Hippocampal formation (tissue), 2 donors: ENCODE measurements at places on chromosomes 3 and 15.

GRCh38 chr3:196108075-196108743, 26.3 kb upstream of the TFRC start:
- no peak for DNase-seq

DNA sequence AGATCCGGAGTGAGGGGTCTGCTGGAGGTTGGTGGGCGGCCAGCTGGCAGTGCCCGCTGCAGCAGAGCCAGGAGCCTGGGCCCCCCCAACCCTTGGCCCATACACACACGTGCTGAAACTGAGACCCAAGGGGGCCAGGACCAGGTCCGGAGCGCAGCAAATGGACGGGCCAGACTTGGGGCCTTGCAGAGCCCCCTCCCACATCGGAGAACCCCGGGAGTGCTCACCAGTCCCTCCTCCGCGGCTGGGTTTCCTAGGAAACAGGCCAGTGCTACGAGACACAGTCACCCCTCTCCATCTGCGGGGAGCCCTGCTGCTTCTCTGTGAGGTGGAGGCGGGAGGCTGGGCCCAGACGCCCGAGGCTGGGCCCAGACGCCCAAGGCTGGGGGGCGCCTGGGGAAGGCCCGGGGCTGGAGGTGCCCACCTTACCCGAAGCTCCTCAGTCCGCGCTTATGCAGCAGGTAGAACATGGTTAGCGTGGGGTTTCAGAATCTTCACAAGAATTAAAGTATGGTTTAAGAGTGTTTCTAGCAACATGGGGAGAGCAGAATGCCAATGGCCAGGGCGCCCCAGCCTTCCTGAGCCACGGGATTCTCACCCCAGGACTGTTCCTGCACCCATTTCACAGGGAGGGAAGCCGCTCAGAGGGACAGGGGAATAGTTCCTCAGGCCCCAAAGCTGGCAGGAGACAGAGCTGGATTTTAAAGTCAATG, 135.0 kb upstream of the PRR20G start:
- DNase-seq: no peak

GRCh38 chr15:34987609-34988026, 469 bp downstream of the ZNF770 start:
- DNase-seq: no peak

- DNase-seq: no peak
Measured at GRCh38 chr3:196049653-196050052, 32.2 kb downstream of the TFRC start.

GRCh38 chr3:31895471-31895870, 85.6 kb downstream of the OSBPL10 start:
- DNase-seq: no peak

- no peak for DNase-seq
Measured at GRCh38 chr3:17810759-17811158, 68.3 kb upstream of the TBC1D5 start.

GRCh38 chr3:35422101-35422500, 217.2 kb upstream of the ARPP21 start:
- DNase-seq: no peak

GRCh38 chr15:70376031-70376928, 278.6 kb upstream of the TLE3 start:
- no peak for DNase-seq

GRCh38 chr3:127151992-127152650, 40.8 kb upstream of the PRR23E start:
- DNase-seq: no peak

GRCh38 chr15:42373274-42373673, 14.0 kb downstream of the CAPN3 start:
- no peak for DNase-seq

- no peak for DNase-seq
Measured at GRCh38 chr15:31338318-31338878, 11.8 kb downstream of the KLF13 start.

GRCh38 chr3:59831394-59831793, 781.6 kb upstream of the CFAP20DC start:
- no peak for DNase-seq

DNA sequence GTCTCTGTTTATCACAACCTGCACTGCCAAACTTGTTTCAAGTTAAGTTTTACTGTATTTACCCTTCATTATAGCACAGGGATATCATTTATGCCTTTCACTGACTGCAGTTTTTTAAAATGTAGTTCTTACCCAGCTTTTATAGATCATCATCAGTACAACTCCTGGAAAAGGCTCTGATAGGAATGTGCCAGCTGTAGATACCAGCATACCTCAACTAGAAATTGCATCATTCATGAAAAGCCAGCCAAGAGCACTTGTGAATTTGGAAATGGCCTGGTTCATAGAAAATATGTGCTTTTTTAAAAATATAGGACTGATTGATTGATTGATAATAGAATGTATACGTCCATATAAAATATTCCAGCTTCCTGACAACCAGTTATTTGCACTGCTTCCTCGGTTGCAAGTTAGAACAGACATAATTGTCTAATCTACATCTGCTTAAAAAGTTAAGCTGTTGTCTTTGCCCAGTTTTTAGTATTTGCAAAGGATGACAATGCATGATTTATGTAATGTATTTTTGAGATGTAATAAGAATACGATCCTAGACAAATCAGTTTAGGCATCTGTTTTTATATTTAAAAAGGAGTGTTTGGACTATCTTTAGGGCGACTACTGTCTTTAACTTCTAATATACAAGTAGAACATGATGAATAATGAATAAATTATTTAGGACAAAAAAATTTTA, 58.5 kb downstream of the DCUN1D1 start:
- no peak for DNase-seq

DNA sequence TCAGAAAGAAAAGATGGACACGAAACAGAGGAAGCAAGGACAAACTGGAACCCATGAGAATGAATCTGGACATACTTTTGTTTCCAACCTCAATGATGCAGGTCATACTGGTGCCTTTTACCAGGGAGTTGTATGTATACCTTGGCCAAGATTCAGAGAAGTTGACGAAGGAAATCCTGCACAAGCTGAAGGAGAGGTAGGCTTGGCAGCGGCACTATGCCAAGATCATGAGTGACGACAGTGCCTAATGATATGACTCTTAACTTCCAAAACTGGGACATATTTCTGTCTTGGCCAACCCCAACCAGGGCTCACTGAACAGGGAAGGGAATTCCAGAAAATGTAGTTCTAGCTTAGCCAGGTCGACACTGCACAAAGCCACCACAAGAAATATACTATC, 149.2 kb upstream of the SLCO3A1 start:
- DNase-seq: no peak

GRCh38 chr3:8709801-8710507, 23.6 kb upstream of the CAV3 start:
- no peak for DNase-seq

GRCh38 chr15:100187677-100188076, 154.1 kb downstream of the ADAMTS17 start:
- no peak for DNase-seq

GRCh38 chr15:88454867-88455810, 12.0 kb downstream of the MRPL46 start:
- peak; percentile 39 for DNase-seq

DNA sequence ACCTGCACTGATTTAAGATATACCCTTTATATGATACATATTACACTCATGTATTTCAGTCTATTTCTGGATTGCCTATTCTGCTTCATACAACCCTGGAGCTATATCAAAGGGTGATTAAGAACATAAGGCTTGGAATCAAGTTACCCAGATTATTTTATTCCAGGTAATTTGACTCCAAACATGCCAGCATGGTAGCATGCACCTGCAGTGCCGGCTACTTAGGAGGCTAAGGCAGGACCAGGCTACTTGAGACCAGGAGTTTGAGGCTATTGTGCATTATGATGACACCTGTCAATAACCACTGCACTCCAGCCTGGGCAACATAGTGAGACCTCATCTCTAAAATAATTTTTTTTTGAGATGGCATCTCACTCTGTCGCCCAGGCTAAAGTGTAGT, 50.4 kb upstream of the NEO1 start:
- DNase-seq: no peak

DNA sequence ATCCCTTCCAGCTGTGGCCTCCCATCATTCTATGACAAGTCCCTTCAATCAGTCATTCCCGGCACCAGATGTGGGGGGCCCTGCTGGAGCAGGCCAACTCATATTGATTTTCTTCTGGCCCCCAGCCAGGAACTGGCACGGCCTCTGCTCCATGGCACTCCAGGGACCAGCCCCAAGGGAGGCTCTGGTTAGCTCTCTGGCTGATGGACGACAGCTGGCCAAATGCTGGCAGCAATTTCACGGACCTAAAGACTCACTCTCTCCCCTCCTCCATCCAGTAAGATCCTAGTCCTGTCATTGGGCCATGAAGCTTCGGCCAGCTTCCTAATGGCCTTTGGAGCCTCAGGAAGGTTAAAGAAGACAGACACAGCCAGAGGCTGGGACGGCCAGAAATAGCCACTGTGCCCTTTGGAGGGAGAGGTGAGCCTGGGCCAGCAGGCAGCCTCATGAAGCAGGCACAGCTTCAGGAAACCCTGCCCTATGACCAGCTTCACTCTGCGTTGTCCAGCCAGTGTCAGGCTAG, 131.0 kb downstream of the MEX3B start:
- no peak for DNase-seq

GRCh38 chr15:58923284-58923683, 10.2 kb downstream of the SLTM start:
- no peak for DNase-seq

DNA sequence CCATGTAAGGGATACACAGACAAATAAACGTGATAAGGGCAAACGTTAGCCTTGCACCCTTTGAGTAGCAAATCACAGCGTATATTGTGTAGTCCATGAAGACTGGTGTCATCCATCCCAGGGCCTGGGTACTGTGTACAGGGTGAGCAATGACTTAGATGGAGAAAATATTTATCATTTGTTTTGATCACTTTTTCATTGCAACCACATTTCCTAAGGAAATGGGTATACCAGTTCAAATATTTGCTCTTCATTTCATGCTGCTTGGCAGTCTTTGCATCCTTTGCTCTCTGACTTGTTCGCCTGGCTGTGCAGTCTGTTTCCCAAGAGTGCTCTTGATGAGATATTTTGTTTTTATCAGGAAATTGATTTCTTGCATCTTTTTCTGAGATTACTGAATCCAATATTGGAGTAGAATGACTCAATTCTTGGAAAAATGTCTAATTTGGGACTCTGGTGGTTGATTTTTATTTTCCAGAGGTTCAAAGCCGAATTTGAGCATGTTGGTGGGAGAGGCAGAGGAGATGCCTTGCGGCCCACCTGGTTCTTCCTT, 424.6 kb upstream of the SEMA6D start:
- DNase-seq: no peak

- peak; percentile 27 for DNase-seq
Measured at GRCh38 chr15:48992096-48992495, 28.4 kb upstream of the SHC4 start.

- DNase-seq: no peak
Measured at GRCh38 chr3:12658593-12659058, 5.3 kb downstream of the RAF1 start.

- DNase-seq: no peak
Measured at GRCh38 chr15:29612096-29612495, 210.2 kb downstream of the TJP1 start.

GRCh38 chr3:170309046-170309445, 48.5 kb upstream of the SKIL start:
- no peak for DNase-seq

DNA sequence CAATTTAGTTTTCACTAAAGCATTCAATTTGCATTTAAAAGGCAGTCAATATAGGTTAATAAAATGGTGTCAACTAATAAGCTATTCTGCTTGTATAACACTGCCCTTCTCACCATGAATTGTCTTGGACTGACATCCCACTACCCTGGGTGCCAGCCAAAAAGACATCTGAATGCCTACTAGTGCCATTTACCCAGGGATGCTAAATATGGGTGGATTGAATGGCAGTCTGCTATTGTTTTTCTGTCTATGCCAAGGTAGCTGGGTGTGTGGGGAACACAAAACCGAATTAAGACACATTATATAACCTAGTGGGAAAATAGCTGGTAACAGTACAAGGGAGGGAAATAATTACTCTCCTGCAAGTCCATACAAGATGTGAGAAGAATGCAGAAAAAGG, 240.0 kb upstream of the CFAP20DC start:
- no peak for DNase-seq

- DNase-seq: no peak
Measured at GRCh38 chr3:25558121-25558520, 106.6 kb downstream of the TOP2B start.

DNA sequence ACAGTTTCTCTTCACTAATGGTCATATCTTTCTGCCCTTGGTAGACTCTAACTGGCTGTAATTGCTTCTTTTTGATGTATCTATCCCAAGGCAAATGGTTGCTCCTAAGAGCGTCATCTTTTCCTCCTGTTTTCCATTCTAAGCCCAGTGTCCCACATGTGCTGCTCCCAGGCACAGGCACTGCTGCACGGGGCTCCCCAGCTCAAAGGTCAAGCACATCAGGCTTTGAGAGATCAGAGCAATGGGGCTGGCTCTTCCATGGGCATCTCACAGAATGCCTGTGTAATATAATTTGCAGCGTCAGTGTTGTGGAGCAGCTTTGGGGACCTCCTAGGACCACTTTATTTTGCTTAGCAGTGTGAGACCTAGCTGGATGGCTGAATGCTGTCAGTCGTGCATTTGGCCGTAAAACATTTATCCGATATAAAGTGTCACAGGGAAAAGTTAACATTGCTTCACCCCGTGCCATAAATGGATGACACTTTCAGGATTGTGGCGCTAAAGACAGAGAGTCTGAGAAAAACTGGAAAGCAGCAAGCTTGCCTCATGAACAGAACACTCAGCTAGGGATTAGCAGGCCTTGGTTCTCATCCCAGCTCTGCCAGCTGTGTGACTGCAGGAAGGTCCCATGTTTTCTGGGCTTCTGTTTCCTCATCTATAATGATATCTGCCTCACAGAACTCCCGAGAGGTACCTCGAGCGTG, 277.5 kb upstream of the TBL1XR1 start:
- DNase-seq: no peak

DNA sequence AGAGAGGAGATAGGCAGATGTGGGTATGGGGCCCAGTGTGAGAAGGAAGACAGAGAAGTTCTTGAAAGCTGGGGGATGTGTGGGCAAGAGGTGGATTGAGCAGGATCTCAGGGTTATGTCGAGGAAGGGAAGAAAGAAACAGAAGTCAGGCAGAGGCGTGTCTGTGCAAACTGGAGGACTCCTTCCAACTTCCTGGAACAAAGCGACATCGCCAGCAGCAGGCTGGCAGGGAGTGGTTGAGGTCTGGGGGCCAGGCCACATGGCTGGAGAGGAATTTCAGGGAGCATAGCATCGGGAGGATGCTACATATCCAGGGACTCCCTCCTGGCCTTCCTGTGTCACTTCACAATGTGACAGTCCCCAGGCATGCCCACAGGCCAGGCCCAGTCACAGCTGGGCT, 42.9 kb upstream of the MYZAP start:
- DNase-seq: no peak

DNA sequence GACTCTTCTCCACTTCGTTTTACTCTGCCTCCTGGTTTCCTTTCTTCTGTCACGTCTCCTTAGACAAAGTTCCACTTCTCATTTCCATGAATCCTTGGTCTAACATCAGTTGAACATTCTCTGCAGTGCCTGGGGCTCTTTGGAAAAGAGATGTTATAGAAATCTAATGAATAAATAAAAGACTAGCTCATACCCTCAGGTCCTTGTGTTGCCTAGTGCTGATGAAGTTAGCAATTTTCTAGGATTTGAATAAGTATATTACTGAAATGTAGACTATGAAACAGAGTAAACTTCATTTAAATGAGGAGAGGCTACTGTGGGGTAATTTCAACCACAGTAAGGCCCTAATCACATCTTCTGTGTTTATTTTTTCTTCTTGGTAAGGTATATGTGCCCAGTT, 146.9 kb upstream of the CADPS start:
- DNase-seq: no peak

- DNase-seq: no peak
Measured at GRCh38 chr3:119148493-119149180, 2.7 kb downstream of the TEX55 start.
